ENCODE measurements at places on chromosomes 2 and 18. TPM values are rescaled to one million over a fixed set of nuclear protein-coding genes. Genes with fewer than 3 reads are reported as not detected.

- DNase-seq: peak; percentile 21
These were observed 50.3 kb downstream of the SH2D6 start for GRCh38 chr2:85468704-85469349.

CIB4 gene
- not detected for total RNA-seq

DNA sequence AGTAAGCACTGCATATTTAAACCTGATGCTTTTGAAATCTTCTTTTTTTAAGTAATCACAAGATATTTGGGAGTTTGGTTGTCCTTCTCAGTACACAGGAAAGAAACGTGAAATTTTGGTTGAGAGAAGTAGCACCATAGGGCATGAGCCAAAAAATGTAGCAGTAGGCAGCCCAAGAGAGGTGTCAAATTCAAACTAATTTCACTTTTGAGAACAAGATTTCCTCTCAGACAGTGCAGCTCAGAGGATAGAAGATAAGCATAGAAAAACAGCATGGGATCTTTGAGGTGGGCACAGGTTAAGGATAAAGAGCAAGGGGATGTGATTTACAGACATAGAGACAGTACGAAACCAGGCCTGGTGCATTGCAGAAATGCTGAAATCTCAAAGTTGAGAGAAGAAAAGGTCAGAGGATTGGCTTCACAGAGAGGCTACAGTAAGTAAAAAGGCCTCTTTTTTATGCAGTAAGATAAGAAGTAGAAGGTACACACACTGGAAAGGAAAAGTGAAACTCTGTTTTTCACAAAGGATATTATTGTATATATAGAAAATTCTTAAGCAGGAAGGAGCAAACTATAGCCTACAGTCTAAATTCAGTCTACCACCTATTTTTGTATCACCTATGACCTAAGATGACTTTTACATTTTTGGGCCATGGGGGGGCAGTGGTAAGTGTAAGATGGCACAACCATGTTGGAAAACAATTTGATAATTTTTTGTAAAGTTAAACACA, 89.8 kb downstream of the PKP4 start:
- no peak for DNase-seq

DNA sequence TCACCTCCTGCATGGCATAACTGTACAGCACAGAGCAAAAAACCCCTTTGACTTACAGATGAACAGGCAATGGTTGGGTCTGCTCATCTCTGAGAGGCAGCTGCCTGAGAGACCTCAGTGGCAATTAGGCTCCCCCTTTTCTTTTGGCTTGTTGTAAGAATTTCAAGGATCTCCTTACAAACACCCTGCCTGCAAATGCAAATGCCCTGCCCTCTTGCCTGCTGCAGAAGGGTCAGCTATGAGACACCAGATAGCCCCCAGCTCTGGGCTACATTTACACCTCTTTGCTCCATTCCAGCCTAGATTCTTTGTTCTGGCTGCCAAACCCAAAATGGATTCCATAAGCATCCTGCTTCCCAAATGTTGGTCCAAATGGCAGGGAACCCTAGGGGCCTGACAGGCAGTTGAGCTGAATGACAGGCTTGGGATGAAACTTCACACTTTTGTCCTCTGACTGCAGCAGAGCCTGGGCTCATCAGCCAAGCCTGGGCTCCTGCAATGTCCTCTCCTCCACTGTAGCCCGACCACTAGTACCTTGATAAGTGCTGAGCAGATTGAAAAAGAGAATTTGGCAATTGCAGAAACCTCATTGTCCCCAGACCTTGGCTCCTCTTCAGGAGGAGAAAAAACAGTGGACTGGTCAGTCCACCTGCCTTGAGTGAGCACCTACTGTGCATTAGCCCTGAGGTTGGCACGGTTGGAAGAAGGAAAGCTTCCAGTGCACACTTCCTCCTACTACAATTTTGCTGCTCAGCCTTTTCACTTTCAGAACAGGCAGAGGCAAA, 678.3 kb downstream of the BCL11A start:
- DNase-seq: no peak

CFC1 gene
- total RNA-seq: 0.31 TPM

KIAA2012 gene
- total RNA-seq: not detected

- DNase-seq: no peak
These were observed 86.7 kb downstream of the GALNT14 start for GRCh38 chr2:31051258-31052140.

CDC42EP3 gene
- 25.2 TPM for total RNA-seq

TWIST2 gene
- 2.6 TPM for total RNA-seq

- DNase-seq: peak; percentile 47
These were observed at the start of gene RAPH1 for GRCh38 chr2:203535078-203535783. Gene RAPH1 (minus strand): TSS chr2:203535301. CDS start chr2:203495353, 39,948 bp downstream.

DNA sequence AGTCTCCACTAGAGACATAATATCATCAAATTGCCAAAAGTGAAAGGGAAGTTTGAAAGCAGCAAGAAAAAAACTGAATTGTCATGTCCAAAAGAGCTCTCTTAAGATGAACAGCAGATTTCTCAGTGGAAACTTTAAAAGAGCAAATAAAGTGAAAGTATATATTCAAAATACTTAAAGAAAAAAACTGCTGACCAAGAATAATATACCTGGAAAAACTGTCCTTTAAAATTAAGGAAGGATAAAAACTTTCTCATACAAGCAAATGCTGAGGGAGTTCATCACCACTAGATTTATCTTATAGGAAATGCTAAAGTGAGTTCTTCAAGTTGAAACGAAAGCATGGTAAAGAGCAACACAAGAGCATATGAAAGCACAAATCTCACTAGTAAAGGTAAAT, 83.3 kb upstream of the SCN1A start:
- no peak for DNase-seq

DNA sequence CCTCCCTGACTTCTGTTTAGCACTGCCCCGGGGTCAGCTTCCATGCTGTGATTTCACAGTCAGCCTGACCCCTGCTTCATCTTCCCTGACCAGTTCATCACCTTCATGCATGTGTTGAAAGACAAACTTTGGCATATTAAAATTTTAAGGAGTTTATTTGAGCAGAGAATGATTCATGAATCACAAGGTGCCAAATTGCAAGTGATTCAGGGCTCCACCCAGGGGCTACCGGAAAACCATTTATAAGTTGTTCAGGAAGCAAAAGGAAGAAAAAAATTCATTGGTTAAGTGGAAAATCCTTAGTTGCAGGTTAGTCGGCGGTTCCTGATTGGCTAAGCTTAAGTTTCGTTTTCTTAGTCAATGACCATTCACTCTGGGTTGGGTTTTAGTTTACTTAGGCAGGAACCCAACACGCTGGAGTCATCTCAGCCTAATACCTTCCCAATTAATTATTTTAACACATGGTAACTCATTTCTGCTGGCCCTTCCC, 10.6 kb downstream of the IL1F10 start:
- DNase-seq: no peak

ATG16L1 gene
- total RNA-seq: 31.0 TPM

DNA sequence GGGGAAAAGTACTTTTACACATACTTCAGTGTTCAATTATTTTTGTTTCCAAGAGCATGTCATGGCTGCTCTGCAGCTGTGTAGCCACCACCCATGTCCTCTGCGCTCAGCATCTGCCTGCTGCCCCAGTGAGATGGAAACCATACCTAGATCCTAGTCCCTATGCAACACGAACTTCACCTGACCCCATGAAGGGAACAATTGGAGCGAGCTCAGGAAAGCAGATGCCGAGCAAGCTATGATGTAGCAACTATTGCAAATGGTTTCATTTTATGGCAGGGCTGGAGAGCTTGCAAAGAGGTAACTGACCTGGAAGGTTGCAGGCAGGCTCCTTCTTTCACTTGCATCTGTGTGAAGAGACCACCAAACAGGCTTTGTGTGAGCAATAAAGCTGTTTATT, 1.3 kb upstream of the CCDC141 start:
- DNase-seq: no peak

TUBA4B gene
- not detected for total RNA-seq

DNA sequence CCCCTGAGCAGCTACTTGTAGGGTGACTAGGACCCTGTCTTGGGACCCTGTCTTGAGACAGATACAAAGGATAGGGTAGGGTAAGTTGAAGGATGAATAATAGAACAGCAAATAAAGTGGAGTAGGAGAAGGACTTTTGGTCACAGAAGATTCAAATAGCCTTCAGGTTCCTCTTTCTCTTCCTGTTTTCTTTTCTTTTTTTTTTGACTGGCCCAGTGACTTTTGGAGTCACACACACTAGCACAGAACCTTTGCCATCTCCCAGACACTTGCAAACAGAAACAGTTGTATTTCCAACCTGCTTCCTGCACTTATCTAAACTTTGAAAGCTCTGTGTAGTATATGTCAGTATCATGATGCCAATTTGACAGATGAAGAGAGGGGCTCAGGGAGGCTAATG, 108.2 kb downstream of the TDRD15 start:
- DNase-seq: no peak

- DNase-seq: no peak
These were observed 43.4 kb upstream of the TNFRSF11A start for GRCh38 chr18:62281684-62282083.

DNA sequence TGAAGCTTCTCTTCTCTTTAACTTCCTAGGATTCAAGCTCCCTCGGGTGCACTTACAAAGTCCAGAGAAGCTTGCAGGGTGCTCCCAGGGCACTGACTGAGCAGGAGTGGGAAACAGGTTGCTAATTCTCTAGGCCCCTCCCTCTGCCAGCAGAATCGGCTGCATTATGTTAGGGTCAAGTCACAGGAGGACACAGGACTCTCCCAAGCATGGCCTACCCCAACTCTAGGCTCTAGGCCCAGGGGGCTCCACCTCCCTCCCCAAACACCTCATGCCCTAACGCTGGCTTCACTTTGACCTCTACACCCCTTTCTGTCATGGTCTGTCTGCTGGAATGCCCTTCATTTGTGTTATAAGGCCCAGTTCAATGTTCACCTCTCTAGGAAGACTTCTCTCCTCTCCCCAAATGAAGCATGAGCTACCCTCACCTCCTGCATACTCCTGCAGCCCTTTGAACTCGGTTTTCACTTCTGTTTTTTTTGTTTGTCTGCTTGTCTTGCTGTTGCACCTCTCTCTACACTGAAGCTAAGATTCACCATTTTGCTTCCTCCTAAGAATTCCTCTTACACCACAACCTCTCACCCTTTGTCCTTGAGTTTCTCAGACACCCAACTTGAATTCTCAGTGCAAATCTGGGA, 521.8 kb upstream of the ID2 start:
- DNase-seq: no peak

DNA sequence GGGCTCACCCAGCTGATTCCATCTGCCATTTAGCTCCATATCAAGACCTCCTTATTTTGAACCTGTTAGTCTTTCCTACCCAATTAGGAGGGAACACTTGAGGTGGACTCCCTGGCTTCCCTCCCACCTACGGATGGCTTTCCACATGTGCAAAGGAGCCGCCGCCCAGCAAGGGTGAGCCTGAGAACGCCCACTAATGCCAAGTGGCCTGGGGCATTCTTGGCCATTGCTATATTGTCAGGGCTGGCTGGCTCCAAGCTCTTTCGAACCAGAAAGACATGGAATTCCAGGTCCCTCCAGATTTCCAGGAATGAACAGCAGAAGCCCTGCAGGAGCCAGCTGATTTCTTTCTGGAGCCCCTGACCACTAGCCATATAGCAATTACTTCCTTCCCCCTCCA, 196.2 kb downstream of the SMAD7 start:
- no peak for DNase-seq

SCN7A gene
- total RNA-seq: 0.19 TPM

GRCh38 chr2:60492548-60492947, 60.9 kb downstream of the BCL11A start:
- DNase-seq: no peak

DNA sequence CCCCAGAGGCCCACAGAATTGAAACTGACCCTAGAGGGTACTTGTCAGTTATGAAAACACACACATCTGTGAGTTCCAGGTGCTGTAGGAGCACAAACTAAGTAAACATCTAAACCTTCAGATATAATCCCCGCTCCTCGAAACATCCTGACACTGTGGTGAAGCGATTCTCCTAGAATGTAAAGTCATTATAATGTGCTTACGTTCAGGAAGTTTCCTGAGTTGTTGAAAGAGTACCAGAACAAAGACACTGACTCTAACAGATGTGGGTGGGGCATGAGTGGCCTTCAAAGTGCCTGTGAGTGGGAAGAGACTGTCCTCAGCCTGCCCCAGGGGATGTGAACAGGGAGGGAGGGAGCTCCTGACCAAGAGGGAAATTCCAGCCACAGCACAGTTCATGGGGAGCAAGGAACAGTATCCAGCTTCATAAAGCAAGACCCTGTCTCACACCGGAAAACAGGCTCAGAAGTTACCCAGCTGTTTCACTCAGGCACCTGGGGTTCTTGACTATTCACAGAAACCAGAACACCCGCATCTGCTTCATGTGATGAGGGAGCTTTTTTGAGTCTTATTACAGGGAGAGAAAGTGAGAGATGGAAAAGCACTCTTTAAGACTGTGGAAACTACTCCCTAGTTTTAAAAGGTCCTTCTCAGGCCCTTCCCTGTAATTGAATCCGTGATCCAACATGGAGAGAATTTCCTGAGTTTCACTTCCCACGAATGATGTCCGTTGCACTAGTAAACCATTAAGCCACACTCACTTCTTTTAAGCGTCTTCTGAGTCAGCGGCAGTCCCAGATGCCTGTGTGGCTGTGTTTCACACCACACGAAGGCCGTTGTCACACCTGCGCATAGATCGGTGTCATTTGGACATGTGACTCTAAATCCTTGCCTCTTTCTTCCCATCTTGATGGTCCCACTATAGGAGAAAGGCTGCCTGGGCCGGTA, 88.6 kb upstream of the EML6 start:
- peak; percentile 21 for DNase-seq

- no peak for DNase-seq
These were observed 102.7 kb downstream of the DCC start for GRCh38 chr18:52442686-52443085.

CHST10 gene
- 29.1 TPM for total RNA-seq

All from H1 (cell line).